ENCODE measurements at places on chromosomes 16 and 17.

DNA sequence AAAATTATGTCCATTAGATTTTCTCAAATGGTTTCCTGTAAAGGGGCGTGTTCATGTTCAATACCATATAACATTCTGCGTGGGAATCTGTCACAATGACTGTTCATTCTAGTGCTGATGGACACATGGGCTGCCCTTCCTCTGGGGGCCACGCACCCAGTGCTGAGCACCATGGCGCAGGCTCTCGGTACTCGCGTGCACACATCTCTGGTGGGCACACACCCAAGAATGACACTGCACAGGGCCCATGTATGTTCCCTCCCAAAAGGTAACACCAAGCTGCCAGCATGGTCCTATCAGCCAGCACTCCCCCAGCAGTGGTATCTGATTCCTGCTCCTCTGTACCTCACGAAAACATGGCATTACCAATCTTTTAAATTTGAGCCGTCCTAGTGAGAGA is 13.7 kb downstream of the B9D1 start:
- DNase-seq, result no peak

DNA sequence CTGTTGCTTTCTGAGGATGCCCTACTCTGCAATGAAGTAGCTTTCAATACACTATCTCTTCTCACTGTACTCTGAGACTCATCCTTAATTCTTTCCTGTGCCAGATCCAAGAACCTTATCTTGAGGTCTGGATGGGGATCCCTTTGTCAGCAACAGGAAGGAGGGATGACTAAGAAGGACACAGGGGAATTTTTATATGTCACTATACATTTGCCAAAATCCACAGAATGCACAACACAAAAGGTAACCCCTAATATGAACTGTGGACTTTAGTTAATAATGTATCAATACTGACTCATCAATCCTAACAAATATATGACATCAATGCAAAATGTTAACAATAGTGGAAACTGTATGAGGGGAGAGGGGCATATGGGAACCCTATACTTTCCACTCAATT is 4.7 kb upstream of the RBBP6 start:
- no peak for DNase-seq

GRCh38 chr16:11135464-11135973 is 120.5 kb downstream of the SOCS1 start:
- DNase-seq, result no peak

DNA sequence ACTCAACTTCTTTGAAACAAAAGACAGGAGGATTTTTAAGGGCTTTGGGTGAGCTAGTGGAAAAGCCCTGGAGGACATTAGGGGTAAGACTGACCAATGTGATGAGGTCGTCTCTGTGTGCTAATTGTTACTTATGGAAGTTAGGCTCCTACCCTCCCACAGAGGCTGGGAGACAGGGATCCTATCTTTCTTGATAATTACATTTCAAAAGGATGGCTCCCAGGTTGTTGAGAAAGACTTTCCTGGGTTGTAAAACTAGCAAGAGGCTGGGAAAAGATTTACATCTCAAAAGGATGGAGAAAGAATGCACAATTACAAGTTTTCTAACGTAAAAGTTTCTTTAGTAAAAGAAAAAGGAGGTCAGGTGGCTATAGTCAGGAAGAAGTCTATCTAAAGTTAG is 605.8 kb upstream of the GOT2 start:
- no peak for DNase-seq

DNA sequence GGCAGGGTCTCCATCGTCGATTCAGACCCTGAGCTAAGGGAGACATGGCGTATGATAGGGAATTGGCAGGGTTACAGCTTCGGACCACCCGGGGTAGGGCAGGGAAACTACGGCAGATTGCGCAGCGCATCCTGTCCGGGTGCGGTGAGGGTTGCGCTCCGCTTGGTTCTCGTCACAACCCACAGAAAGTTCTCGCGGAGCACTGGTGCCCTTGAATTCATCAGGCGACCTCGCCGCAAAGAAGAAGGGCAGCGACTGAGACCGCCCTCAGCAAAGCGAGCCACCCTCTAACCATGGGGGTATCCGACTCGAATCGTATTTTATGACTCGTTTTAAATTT is 1.2 kb downstream of the HS3ST3B1 start:
- no peak for DNase-seq

DNA sequence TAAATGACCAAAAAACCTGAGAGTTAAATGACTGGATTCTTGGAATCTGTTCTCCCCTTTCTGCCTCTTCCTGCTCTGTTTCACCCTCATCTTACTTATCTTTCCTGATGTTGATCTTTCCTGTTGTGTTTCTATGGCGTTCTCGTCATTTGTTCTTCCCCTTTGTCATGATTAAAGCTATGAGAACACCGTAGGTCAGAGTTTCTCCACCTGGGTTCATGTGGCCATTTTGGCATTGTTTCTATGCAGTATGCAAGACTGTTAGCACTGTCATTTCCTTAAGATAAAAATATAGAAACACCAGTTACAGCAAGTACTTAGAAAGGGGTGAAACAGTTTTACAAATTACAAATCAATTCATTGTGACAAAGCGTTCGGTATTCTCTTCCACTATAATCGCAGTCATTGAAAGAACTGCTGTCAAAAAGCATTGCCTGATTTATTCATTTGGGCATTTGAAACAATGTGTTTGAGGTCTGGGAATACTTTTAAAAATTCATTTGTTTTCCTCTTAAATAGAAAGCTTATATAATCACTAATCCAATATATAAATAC is 166.0 kb downstream of the PHKB start:
- no peak for DNase-seq

DNA sequence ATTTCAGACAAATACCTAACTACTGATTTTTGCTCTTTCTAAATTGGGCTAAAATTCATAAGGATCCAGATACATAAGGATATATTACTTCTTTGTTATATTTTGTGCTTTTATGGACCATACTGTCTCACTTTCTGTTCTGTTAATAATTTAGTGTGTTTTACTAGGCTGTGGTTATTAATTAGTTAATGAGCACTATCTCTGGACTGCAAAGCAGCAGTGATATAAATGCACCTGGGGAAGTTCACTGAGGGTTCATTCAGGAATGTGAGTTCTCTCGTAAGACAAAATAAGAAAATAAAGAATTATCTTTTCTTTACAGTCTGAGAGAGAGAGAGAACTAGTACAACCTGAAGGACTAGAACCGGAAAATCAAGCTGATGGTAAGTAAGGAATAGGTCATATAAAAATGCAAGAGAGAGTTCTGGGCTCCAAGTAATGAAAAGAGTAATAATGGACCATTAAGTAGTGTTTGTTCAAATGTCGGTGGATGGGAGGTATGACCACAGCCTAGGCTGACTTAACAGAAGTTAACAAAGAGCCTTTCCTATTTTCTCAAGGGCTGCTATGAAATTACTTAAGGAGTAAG is 55.6 kb downstream of the IKZF3 start:
- no peak for DNase-seq

GRCh38 chr16:22890976-22891375 is 77.0 kb downstream of the HS3ST2 start:
- no peak for DNase-seq

DNA sequence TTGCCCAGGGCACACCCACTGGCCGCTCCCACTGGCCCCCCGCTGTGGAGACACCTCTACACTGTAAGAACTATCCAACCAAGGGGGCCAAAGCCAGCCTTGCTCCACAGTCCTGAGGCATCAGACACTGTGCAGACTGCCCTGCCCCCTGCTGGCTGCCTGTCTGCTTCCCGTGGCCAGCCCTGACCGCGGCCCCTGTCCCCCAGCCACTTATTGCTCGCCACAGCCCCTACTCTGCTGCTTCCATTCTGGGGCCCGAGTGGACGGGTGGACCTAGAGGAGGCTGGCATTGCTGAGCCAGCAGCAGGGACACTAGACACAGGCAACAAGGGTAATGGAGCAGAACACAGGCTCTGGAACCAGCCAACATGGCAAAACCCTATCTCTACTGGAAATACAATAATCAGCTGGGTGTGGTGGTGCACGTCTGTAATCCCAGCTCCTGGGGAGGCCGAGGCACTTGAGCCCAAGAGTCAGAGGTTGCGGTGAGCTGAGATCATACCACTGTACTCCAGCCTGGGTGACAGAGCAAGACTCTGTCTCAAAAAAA is 19.7 kb upstream of the LRRC37A3 start:
- DNase-seq, result no peak

All from NCI-H460 (cell line).